Activated CD8-positive, alpha-beta memory T cell treated with anti-CD3 and anti-CD28 coated beads, Interleukin-2, amount 10 ng/mL, durations not matched to agents 7 days and 5 days (primary cell): ENCODE measurements at places on chromosomes 3 and 15. TPM values are rescaled to one million over a fixed set of nuclear protein-coding genes. Genes with fewer than 3 reads are reported as not detected.

Gene MASP1
- not detected for total RNA-seq

Gene NDN
- total RNA-seq = 1.6 TPM

Gene FAN1
- total RNA-seq = 14.8 TPM

Gene ADGRG7
- not detected for total RNA-seq

Gene CHRM5
- total RNA-seq = not detected

Gene C3orf49
- not detected for total RNA-seq

Gene STRA6
- 1.3 TPM for total RNA-seq

Gene FRMD5
- total RNA-seq = 0.21 TPM

Gene PRR20G
- not detected for total RNA-seq

Gene FYCO1
- total RNA-seq = 27.7 TPM

Gene CIP2A
- total RNA-seq = 66.6 TPM

Gene ZNF35
- 6.2 TPM for total RNA-seq

Gene RASA2
- 42.4 TPM for total RNA-seq

Gene TADA3
- 89.8 TPM for total RNA-seq

Gene TGFBR2
- 50.5 TPM for total RNA-seq

Gene GUCA1C
- not detected for total RNA-seq

Gene SAMD7
- total RNA-seq = not detected

Gene RYR3
- total RNA-seq = not detected

Gene SH2D7
- total RNA-seq = 0.26 TPM

Gene PLA2G4F
- not detected for total RNA-seq

Gene SLC2A2
- total RNA-seq = not detected

Gene NAALADL2
- total RNA-seq = not detected
